HL-60 (cell line): ENCODE measurements at places on chromosomes 6 and 20.
A peak's percentile ranks its signal among the peaks of the same experiment; 100 is the strongest.

DNA sequence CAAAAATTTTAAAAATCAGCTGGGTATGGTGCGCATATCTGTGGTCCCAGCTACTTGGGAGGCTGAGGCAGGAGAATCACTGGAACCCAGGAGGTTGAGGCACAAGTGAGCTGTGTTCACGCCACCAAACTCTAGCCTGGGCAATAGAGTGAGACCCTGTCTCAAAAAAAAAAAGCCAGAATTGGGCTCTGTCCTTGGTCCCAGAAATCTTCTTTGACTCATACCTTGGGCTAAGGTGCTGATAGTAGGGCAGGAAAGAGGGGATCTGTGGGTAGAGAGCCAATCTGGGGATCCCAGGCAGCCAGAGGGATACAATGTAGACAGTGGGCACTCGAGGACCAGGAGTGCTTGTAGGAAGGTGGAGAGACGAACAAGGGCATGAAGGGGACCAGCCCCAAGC, 13.3 kb downstream of the ETV7 start:
- no peak for DNase-seq

- no peak for DNase-seq
Observed at GRCh38 chr6:25297823-25298522, 18.8 kb downstream of the CARMIL1 start.

DNA sequence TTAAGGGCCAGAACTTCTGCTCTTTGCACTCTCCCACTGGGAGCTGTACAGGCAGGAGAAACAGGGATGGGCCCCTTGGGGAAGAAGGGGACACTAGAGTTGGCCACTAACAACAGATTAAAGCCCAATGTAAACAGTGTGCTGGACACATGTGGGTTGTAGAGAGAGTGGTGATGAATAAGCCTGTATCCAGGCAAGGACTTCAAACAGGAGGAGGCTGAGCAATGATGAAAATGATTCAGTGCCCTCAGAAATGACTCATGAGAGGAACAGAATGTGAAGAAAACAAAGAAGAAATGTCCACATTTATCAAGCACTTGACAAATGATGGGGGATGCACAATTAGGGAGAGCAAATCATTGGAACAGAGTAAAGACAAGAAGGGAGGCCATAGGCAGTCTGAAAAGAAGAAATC, 242.3 kb downstream of the TBX18 start:
- no peak for DNase-seq

DNA sequence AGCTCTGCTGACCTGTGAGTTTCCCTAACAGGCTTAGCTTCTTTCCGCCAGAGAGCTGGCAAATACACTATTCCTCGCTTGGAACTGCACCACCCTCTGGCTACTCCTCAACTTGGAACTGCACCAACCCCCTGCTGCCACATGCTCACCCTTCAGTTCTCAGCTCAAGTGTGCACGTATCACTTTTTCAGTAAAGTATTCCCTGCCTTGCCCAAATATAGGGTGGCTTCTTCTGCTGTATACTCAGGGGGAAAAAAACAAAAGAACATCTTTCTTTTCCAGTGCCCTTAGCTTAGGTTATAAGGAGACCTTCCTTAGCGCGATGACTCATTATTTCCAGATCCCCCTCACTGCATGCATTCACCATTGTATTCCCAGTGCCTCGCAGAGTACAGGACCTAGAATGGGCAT, 21.2 kb downstream of the GNAS-AS1 start:
- no peak for DNase-seq

- no peak for DNase-seq
Observed at GRCh38 chr20:48965189-48965910, 43.8 kb downstream of the ARFGEF2 start.

GRCh38 chr6:81979767-81980166, 227.3 kb upstream of the TENT5A start:
- no peak for DNase-seq

GRCh38 chr6:41093729-41094128, 21.0 kb downstream of the NFYA start:
- no peak for DNase-seq

- DNase-seq = peak; percentile 63
Observed at GRCh38 chr6:41228616-41229015, 467 bp downstream of the TREML4 start.

DNA sequence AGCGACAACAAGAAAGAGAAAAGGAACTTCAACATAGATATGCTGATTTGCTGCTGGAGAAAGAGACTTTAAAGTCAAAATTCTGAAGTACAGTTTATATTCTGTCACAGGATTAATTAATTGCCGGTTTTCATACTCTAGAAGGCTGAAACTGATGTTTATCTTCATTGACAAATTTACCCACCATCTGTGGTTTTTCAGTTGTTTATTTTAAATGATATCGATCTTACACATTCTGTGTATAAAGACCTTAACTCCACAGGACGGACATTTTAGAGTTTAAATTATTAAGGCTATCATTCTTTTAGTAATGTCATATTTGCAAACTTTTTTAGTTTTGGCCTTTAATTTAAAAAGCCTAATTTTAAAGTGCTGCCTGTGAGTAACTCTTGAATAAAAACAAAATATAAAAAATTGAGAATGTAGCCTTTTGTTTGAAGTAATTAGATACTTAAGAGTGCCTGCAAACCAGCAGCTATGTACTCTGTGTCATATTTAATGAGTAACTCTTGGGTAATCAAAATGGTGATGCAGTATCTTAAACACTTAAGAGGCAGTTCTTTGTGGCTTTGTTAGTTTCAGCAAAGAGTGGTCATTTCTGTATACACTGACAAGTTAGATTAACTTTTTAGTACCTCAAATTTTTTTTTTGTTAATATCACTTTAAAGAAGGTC, 59.3 kb downstream of the CDC5L start:
- no peak for DNase-seq

- no peak for DNase-seq
Observed at GRCh38 chr6:54892831-54893230, 46.3 kb downstream of the FAM83B start.

- DNase-seq = no peak
Observed at GRCh38 chr6:148925701-148926100, 178.9 kb downstream of the UST start.

DNA sequence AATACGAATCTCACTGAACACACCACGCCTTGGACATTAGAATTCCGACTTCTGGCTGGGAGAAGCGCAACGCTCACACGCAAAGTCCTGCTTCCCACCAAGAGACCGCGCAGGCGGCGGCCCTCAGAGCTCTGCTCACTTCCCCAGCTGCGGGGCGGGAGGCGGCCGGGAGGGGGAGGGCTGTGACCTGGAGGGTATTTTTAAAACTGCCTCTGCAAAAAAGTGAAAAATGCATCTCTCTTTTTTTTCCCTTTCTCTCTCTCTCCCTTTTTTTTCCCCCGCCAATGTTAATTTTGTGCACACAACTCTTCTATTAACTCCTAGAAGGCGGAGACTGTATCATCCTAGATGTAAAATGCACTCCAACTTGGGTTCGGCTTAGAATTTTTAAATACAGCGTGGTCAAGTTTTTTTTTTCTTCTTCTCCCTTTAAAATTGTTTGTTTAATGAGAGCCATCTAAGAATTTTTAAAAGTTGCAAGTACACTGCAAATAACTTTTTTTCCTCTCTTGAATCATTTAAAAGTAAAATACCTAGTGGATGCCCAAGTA, 66.4 kb downstream of the STX11 start:
- peak; percentile 76 for DNase-seq

- peak; percentile 92 for DNase-seq
Observed at GRCh38 chr20:52941808-52942207, 30.4 kb upstream of the TSHZ2 start.

- no peak for DNase-seq
Observed at GRCh38 chr6:145668844-145669243, 66.5 kb downstream of the EPM2A start.

DNA sequence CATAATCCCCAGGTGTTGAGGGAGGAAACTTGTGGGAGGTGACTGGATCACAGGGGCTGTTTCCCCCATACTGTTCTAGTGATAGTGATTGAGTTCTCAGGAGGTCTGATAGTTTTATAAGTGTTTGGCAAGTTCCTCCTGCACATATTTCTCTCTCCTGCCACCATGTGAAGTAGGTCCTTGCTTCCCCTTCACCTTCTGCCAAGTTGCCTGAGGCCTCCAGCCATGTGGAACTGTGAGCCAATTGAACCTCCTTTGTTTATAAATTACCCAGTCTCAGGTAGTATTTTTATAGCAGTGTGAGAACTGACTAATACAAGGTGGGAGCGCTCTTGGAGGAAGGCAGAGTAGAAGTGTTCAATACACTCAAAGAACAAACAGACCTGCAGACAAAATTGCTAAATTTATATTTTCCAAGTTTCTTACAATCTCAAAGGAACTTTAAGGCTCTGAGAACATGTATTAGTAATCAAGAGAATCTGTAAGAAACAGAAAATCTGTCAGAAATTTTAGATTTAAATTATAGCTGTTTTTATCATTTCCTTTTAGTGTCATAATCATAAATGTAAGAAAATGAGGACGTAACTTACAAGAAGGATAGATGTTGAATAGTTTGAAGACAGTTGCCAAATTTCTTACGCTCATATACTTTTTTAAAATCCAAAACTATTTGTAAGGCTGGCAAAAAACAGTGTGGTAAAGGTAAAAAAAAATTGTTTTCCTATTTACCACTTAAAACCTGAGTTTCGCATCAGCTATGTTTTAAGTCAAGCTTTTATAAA, 77.7 kb downstream of the ASCC3 start:
- peak; percentile 29 for DNase-seq

DNA sequence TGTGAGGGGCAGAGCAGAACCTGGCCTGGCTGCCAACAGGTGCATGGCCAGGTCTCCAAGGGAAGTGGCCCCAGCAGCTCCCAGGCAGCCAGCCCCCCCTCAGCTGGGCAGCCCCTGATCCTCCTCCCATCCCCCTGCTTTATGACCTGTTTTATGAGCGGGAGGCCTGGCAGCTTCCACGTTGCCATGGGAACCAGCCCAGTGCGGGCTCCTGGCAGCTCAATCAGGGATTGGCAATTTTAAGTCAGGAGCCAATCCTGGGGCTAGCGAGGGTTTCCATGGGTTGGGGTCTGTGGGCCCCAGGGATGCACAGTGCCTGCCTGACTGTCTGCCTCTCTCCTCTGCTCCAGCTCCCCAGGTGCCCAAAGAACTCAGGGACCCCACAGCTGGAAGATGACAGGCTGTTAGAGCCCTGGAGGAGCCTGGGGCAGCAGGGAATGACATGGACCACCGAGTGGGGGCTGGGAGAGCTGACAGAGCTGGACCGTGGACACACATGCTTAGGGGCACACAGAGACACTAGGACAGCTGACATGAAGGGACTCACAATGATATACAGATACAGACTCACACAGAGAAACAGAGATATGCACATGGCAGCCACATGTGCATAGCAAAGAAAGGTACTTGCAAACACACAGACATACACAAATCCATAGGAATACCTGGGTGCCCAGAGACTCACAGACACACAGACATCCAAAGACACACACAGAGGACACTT, 56.5 kb upstream of the SIRPA start:
- no peak for DNase-seq

DNA sequence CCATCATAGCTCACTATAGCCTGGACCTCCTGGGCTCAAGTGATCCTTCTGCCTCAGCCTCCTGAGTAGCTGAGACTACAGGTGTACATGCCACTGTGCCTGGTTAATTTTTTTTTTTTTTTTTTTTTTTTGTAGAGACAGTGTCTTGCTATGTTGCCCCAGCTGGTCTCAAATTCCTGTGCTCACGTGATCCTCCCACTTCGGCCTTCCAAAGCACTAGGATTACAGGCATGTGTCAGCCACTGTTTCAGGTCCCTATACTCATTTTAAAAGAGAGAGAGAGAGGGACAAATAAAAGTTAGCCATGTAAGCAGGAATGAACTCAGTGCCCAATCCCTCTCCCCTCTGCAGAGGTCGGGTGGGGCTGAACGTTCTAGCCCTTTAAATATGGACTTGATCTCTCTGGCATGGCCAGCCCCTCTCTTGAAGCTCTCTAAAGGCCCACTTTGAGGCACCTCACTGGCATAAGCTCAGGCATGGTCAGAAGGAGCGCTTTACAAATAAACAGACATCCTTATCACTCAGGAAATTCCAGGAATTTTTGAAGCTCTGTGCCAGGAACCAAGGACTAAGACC, 9.0 kb upstream of the SERPINB1 start:
- no peak for DNase-seq

GRCh38 chr6:32329141-32329540, 42.6 kb downstream of the TSBP1 start:
- DNase-seq = no peak

DNA sequence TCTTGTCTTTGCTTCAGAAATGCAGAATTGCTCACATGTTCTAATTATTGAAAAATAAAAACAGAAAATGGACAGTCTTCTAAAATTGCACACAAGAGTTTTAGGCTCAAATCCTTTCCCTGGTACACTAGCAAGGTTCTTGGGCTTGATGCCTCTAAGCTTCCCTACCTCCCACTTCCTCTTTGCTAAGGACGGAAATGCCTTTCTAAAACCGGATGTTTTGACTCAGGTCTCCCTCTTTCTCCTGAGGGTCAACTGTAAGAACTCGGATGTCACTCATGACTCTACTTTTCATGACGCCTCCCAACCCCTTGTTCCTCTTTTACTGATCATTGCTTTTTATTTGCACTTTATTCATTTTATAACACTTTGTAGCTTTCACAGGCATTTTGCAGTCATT, 613.5 kb downstream of the C6orf118 start:
- DNase-seq = peak; percentile 17

GRCh38 chr20:46458866-46459750, 52.7 kb upstream of the ELMO2 start:
- no peak for DNase-seq

- DNase-seq = no peak
Observed at GRCh38 chr20:353166-353565, 6.3 kb downstream of the NRSN2 start.

DNA sequence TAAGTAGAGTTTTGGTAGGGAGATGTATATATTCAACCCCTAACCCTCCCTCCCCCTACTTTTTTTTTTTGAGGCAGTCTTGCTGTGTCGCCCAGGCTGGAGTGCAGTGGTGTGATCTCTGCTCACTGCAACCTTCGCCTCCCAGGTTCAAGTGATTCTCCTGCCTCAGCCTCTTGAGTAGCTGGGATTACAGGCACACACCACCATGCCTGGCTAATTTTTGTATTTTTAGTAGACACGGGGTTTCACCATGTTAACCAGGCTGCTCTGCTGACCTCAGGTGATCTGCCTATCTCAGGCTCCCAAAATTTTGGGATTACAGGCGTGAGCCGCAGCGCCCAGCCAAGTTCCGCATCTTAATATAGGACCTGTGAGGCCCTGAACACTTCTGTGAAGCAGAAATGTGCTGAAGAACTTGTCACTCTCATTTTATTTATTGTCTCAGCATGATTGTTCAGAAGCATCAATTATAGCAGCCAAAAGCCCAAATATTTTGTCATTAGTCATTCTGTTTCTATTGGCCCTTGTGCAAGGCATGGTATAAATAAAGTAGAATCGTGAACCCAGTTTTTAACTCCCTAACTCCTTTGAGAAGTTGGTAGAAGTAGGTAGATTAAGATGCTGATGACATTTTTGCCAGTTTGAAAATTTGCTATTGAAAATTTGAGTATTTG, 19.4 kb downstream of the DSTN start:
- DNase-seq = no peak
